ENCODE measurements at places on chromosomes 12 and 14.

GRCh38 chr14:105019861-105020814 is 745 bp downstream of the CDCA4 start:
- peak; percentile 35 for DNase-seq

GRCh38 chr14:100791348-100791735 is 34.6 kb upstream of the MEG3 start:
- no peak for DNase-seq

- no peak for DNase-seq
Measured at GRCh38 chr12:69247268-69248018, 8.1 kb downstream of the CPSF6 start.

GRCh38 chr12:117790948-117791347 is 177.8 kb downstream of the KSR2 start:
- no peak for DNase-seq

- no peak for DNase-seq
Measured at GRCh38 chr12:106362971-106363370, 5.4 kb downstream of the POLR3B start.

DNA sequence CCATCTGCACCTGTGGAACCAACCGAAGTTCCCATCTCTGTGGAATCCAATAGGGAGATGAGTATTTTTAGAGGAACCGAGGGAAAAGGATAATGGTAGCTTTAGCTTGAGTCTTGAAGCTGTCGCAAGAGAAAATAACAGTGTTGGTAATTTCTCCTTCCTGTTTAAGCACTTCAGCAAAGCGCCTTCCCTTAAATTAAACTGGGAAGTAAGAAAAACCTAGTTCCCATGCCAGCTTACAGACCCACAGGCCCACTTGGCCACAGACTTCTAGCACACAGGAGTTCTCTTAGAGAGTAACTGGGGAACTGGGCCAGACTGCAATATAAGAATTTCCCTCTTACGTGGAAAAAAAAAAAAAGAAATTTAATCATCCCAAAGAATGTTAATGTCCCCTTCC is 223.8 kb downstream of the EFCAB11 start:
- no peak for DNase-seq

DNA sequence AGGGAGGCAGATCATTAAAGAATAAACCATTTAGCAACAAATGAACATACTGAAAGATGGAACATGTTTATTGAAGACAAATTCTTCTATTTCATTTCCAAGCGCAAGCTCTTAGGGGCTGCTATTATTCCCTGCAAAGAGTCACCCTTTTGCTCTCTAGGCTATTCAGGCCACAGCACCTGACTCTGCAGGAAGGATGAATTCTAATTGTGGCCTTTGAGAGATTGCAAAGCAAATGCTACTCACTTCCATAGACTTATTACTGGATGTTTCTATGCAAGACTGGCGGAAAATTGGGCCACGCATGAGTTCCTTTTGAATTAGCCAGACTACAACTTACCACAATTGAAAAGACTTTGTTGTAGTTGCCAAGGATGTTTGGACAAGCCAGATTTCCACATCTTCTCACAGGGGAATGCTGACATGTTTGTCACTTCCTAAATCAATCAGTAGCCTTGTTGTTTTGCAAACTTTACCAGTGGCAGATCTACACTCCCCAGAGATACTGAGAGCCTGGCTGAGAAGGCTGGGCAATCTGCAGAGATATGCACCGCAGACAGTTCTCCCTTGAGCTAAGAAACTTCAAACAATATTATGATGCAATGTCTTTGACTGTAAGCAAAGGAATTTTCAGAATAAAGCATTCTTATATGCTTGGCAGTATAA is 334.3 kb upstream of the SYT1 start:
- no peak for DNase-seq

GRCh38 chr14:60079723-60080122 is 12.0 kb upstream of the PCNX4 start:
- DNase-seq, result no peak

DNA sequence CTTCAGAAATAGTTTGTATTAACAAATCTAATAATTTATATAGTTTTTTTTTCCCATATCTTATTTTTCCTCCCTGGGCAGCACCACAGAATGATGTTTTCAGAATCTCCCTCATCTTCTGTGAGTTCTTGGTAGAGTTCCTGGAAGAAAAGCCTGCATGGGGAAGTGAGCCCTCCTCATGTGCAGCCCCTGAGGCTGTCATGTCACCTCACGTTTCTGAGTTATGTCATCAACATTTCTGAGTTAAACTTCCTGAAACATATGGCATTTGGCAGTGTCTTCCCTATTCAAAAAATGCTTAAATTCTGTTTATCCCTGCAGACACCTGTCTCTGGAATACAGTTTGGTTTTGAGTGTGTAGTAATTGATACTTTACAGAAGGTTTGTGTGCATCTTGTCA is 979.0 kb downstream of the TMEM121 start:
- DNase-seq, result no peak

- DNase-seq, result no peak
Measured at GRCh38 chr12:124386059-124386458, 91.2 kb downstream of the RFLNA start.

DNA sequence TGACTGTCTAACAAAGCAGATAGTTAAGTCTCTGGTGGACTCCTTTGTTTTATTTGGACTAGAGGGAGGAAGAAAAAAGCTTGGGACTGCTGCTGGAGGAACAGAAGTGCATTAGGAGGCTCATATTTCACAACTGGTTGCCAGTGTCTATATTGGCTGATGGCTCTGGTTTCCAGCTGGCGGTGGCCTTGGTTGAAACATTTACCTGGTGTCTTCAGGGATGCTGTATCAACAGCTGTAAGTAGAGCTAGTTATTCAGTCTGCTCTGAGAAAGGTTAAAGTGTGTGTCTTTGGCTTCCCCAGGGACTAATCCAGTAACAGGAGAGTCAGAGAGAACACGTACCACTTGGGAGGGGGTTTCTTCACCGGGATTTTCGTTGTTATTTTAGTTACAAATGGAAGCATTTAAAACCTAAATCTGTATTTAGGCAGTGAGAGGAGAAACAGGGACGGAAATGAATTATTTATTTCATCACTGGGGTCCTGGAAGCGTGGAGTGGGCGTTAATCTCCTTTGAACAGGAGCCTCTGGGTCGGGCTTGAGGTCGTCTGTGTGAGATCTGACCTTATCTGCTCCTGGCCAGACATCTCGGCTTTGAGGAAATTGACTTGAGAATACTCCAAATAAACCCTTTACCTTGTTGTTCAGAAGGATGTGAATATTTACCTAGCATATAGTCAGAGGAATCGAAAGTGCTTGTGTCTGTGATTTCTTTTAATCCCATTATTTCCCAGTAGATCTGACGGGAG is 149.9 kb downstream of the NRXN3 start:
- no peak for DNase-seq

DNA sequence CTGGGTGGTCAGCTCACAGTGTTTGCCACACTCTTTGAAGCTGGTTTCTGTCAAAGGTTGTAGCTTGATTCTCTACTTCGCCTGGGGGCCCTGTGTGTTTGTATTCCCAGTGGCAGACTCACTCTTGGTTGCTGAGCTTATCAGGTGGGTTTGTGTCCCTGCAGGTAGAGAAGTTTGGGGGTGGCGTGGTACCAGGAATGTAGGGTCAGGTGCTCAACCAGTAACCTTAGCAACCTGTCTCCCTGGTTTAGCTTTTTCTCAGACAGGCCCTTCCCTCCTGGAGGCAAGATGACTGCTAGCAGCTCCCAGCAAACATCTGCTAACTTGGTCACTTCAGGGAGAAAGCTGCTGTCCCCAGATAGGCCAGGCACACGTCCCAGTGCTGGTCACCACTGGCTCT is 352.2 kb downstream of the AACS start:
- DNase-seq, result no peak

DNA sequence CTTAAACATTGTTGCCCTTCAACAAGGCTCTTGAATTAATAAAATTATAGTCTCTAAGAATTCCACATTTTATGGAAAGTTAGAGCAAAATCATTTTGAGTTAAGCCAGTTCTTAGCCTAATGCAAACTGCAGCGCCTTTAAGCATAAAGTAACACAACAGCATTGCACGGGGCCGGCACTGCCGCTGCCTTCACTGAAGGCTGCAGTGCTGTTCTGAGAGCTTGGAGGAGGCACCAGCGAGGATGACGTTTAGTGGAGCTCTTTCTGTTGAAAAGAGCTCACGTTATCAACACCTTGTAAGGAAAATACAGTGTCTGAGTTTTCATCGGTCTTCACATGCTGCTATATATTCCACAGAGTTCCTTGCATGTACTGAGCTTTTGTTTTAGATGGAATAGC is 38.3 kb upstream of the DYNC1H1 start:
- DNase-seq, result no peak

DNA sequence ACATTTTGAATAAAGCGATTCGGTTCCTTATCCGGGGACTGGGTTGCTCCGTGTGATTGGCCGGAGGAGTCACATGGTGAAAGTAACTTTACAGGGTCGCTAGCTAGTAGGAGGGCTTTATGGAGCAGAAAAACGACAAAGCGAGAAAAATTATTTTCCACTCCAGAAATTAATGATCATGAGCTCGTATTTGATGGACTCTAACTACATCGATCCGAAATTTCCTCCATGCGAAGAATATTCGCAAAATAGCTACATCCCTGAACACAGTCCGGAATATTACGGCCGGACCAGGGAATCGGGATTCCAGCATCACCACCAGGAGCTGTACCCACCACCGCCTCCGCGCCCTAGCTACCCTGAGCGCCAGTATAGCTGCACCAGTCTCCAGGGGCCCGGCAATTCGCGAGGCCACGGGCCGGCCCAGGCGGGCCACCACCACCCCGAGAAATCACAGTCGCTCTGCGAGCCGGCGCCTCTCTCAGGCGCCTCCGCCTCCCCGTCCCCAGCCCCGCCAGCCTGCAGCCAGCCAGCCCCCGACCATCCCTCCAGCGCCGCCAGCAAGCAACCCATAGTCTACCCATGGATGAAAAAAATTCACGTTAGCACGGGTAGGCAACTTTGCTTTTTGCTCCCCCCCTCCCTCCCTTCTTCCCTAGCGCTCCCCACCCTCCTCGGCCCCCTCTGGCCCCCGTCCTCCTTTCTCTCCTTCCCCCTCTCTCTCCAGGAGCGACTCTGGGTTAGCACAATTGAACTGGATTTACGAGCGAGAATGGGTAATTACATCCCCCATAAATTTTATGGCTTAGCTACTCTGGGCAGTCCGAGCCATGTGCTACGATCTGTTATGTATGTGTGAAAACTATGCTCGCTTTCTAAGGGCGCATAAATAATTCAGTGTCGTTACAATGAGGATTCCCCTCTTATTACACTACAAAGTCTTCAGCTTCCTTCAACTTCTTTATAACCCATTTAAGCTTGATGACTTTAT is at the start of gene HOXC4:
HOXC4 (plus strand) TSS at position 85 of the 991 bp plus-strand sequence; CDS start at position 173, 88 bp downstream.
- DNase-seq, result no peak

DNA sequence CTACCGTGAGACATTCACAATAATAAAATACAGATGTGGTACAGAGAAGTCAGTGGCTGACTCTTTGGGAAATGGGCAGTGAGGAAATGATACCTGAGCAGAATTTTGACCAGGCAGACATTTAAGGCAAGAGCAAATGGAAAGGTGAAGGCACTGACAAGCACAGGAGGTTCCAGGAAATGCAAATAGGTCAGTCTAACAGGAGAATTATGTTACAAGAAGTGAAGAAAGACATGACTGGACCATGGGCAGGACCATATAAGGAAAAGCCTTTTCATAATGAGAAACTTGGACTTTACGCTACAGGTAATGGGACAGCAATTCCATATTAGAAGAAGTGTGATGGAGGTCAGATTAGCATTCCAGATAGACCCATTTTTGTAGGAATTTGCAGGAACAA is 338.9 kb downstream of the PDZRN4 start:
- DNase-seq, result no peak

DNA sequence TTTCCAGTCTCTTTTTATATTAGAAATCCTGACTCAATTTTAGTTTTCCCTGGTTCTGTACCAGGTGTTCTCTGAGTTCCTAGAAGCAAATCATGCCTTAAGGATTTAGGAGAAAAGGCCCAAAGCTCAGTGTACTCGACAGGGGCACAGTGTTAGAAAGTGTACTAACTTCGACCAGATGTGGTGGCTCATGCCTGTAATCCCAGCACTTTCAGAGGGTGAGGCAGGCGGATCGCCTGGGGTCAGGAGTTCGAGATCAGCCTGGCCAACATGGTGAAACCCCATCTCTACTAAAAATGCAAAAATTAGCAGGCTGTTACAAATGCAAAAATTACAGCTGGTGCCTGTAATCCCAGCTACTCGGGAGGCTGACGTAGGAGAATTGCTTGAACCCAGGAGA is 12.0 kb downstream of the VEZT start:
- no peak for DNase-seq

DNA sequence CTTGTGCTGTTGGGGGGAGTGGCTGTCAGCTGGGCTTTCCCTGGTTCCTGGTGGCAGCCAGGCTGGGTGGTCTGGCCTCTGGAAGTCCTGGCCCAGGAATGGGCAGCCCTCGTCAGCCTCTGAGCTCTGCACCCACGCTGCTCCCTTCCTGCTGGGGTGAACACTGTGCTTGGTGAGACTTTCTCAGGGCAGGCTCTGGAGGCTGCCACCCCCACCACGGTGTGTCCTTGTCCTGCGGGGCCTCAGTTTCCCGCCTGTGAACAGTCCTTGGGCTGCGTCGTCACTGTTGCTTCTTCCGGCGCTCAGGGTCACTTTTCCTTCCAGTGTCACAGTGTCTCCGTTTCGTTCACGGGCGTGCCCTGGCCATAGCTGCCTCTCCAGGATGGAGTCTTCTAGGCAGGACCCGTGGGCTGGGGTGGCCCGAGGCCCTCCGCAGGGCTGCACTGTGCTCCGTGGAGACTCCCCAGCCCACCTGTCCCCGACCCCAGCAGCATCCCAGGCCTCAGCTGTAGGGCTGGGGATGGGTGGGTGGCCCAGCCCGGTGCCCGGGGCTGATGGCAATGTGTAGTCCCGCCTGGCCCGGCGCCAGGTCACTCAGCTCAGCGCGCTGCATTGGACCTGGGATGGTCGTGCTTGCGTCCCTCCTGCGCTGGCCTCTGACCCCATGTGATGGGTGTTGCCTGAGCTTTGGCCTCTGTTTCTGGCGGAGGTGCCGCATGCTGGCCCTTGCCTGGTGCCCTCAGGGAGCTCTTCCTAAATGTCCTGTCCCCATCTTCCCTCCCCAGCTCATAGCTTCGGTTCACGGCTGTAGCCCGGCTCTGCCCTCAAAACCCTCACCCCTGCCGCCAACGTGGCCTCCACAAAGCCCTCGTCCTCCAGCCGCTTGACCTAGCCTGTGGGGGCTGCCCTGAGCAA is 6.8 kb downstream of the KIF26A start:
- DNase-seq, result no peak

DNA sequence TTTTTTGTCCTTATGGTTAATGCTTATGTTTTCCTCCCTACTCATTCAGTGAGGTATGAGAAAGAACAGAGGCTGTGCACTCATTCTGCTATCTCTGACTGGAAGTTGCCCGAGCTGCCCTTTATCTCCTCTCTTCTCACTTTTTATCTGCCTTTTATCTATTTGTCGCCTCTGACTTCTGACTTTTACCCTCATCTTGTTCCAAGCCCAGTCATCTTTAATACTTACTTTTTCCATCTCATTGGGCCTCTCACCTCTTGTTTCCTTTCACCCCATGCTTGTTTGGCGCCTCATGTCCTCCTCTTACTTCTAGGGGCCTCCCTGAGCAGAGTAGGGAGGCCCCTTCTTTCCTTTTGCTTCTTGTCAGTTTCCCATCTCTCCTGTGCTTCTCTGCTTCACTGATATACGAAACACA is 50.7 kb downstream of the DIP2B start:
- DNase-seq, result no peak

GRCh38 chr12:121092034-121092433 is 40.6 kb upstream of the P2RX7 start:
- no peak for DNase-seq
